ENCODE measurements at places on chromosomes 12 and 14.

- no peak for DNase-seq
Observed at GRCh38 chr12:67365131-67365530, 96.0 kb downstream of the CAND1 start.

- DNase-seq, result no peak
Observed at GRCh38 chr14:54664961-54665360, 98.0 kb downstream of the SAMD4A start.

DNA sequence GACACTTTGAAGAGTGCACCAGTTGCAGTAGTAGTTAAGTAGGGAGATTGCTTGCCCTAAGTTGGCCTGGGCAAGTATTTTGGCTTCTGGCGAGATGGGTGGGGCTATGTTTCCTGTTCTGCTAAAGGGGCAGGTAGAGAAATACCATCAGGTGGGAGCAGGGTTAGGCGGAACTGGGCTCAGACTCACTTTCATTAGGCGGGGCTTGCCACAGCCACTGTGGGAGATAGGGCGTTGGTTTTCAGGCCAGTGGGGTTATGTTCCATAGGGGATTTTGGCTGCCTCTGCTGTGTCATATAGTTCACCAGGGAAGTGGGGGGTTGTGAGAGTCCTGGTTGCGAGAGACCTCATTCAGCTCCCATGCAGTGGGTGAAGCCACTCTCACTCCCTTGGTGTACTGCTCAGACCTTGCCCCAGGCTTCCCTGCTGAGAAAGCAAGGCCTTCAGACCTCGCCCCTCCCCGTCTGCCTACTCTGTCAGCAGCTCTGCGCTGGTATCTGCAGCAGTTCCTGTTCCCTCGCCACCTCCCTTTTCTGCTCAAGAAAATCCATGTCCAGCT lies 43.3 kb downstream of the AEBP2 start:
- DNase-seq, result no peak

- peak; percentile 14 for DNase-seq
Observed at GRCh38 chr12:442235-442884, 17.4 kb upstream of the B4GALNT3 start.

DNA sequence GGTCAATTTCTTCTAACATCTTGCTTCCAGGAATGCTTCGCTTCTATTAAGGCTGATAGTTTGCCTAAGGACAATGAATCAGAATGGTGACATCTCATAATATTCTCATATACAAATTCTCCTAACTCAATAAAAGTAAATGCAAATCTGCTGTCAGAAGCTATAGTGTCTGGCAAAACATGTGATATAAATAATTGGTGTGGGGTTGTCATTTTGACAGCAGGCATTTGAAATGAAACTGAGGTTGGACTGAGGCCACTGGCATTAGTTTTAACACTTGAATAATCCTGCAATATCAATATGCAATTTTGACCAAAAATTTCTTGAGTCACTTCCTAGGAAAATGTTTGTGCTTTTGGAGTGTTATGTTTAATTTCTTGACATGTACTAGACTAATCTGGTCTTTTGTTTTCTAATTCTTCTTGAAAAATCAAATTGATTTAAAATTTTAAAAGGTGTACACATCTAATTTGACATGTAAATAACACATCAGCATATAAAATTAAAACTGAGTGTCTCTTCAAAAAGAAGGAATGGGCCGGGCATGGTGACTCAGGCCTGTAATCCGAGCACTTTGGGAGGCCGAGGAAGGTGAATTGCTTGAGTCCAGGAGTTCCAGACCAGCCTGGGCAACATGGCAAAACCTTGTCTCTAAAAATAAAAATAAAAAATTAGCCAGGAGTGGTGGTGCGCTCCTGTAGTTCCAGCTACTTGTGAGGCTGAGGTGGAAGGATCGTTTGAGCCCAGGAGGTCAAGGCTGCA lies 92.3 kb upstream of the BTG1 start:
- no peak for DNase-seq

GRCh38 chr12:92295523-92295922 lies 149.9 kb upstream of the BTG1 start:
- no peak for DNase-seq

- DNase-seq, result no peak
Observed at GRCh38 chr14:83173687-83174086, 1640.0 kb upstream of the SEL1L start.

Measured in NCI-H446 treated with DMSO at 0.1 percent for 48 hours (cell line).